Cortex of kidney (tissue), 1 donor: ENCODE measurements at places on chromosomes 1 and 21.

DNA sequence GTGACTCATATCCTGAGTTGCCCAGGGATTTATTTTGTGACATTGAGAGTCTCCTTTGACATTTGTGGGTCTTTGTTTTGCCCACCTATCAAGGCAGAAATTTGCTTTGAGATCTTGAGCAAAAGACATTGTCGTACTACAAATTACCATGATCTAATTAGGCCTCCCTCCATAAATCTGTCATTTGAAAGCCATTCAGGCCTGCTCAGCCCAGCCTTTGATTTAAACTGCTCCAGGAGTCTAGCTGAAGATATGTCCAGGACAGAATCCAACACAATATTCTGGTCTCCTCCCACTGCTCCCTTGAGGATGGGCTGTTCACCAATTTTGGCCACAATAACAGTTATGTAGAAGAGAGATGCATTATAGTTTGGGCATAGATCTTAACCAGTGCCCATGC, 86.7 kb downstream of the PROX1 start:
- no peak for DNase-seq

- no peak for DNase-seq
These were observed 16.2 kb downstream of the CNST start for GRCh38 chr1:246582301-246583055.

- DNase-seq: no peak
These were observed 457.0 kb upstream of the PROX1 start for GRCh38 chr1:213530611-213531320.

- no peak for DNase-seq
These were observed 18.2 kb downstream of the COQ8A start for GRCh38 chr1:226958300-226958699.

- no peak for DNase-seq
These were observed 11.6 kb downstream of the PEF1 start for GRCh38 chr1:31633117-31633516.

GRCh38 chr1:157095551-157095950, 4.1 kb downstream of the ETV3L start:
- no peak for DNase-seq
